HuH-7.5 (cell line): ENCODE measurements at places on chromosomes 3 and 15.

DNA sequence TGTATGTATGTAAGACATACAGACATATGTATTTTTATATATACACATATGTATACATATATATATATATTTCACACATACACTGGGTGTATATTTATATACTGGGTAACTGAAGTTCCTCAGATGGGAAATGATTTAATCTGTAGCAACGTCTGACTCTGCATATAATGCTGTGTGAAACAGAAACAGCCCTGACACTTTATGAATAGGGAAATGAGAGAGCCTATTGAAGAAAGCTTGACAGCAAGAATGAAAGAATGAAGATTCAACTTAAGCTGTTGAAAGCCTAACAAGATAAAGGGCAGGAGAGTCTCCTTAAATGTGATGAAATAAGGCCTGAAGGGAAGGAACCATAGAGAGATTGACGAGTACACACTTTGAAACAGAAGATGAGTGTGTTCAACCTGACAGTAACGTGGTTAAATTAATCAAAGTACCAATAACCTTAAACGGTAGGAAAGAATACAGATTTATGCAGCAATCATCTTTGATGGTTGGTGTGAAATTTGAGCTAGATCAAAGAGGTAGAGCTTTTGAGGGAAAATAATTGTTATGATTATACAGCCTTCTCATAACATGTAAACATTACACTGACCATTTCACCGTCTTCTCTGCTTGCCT lies 169.9 kb downstream of the MECOM start:
- no peak for DNase-seq

- DNase-seq = no peak
Measured at GRCh38 chr15:72532991-72533601, 59.0 kb downstream of the ARIH1 start.

GRCh38 chr3:13480340-13481318 lies 523 bp downstream of the HDAC11 start:
- DNase-seq = no peak

GRCh38 chr3:102124282-102124681 lies 275.0 kb downstream of the NFKBIZ start:
- no peak for DNase-seq

- no peak for DNase-seq
Measured at GRCh38 chr15:57680021-57680420, 26.5 kb upstream of the POLR2M start.

GRCh38 chr15:88454867-88455810 lies 12.0 kb downstream of the MRPL46 start:
- DNase-seq = peak; percentile 45

DNA sequence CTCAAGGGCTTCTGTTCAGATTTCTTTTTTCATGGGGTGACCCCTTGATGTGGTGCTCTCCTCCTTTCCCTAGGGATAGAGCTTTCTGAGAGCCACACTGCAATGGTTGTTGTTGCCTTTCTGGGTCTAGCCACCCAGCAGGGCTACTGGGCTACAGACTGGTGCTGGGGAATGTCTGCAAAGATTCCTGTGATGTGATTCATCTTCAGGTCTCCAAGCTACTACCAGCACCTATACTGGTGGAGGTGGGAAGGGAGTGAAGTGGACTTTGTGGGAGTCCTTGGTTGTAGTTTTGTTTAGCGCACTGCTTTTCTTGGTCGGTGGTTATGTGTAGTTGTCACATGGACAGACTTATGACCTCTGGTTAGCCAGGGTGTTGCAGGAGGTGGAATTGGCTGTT lies 392.3 kb upstream of the CNTN6 start:
- DNase-seq = no peak

DNA sequence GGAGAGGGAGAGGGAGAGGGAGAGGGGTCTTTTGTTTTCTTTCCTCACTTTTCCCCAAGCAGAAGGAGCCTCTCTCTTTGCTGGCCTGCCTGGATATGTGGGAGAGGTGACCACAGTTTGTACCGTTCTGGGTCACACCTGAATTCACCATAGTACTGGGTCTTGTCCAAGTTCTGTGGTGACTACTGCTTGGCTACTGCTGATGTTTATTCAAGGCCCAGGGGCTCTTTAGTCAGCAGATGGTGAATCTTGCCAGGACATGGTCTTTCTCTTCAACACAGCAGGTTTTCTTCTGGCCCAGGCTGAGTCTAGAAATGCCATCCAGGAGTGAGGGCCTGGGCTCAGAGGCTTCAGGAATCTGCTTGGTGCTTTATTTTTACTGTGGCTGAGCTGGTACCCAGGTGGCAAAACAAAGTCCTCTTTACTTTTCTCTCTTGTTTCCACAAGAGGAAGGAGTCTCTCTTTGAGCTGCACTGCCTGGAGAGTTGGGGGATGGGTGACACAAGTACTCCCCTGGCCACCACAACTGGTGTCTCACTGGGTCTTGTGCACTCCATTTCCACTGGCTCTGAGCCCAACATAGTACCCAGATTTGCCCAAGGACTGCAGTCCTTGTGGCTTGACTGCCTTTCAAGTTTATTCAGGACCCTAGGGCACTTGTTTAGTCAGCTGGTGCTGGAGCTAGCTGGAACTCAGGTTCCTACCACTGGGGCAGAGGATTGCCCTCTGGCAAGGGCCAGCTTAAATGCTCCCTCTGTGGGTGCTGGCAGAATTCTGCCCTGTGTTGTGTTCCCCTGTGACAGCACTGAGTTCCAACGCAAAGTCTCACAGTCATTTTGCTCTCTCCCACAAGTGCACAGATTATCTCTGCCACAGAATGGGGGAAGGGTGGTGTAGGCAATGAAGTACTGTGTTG lies 16.8 kb upstream of the CCNDBP1 start:
- no peak for DNase-seq

GRCh38 chr15:84886211-84886983 lies 1.9 kb downstream of the SLC28A1 start:
- DNase-seq = no peak

DNA sequence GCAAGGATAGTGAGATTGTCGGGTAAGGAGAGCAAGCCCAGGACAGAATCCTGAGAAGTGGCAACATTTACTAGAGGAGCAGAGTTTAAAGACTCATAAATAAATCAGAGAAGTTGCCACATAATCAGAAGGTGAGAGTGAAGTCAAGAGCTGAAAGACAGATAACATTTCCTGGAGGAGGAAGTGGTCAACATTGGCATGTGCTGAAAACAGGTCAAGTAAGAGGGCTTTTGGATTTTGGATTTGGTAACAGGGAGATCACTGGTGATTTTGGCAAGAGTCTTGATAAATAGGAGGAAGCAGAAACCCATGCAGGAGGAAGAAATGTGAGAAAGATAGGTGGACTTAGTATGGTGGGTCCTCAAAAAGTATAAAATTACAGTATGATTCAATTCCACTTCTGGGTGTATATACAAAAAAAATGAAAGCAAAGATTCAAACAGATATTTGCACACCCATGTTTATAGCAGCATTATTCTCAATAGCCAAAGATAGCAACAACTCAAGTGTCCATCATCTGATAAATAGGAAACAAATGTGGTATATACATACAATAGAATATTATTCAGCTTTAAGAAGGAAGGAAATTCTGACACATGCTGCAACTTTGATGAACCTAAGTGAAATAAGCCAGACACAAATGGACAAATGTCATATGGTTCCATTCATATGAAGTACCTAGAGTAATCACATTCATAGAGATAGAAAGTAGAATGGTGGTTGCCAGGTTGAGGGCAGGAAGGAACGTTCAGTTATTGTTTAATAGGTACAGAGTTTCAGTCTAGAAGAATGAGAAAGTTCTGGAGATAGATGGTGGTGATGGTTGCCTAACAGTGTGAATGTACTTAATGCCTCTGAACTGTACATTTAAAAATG lies 27.3 kb upstream of the MBNL1 start:
- DNase-seq = no peak

DNA sequence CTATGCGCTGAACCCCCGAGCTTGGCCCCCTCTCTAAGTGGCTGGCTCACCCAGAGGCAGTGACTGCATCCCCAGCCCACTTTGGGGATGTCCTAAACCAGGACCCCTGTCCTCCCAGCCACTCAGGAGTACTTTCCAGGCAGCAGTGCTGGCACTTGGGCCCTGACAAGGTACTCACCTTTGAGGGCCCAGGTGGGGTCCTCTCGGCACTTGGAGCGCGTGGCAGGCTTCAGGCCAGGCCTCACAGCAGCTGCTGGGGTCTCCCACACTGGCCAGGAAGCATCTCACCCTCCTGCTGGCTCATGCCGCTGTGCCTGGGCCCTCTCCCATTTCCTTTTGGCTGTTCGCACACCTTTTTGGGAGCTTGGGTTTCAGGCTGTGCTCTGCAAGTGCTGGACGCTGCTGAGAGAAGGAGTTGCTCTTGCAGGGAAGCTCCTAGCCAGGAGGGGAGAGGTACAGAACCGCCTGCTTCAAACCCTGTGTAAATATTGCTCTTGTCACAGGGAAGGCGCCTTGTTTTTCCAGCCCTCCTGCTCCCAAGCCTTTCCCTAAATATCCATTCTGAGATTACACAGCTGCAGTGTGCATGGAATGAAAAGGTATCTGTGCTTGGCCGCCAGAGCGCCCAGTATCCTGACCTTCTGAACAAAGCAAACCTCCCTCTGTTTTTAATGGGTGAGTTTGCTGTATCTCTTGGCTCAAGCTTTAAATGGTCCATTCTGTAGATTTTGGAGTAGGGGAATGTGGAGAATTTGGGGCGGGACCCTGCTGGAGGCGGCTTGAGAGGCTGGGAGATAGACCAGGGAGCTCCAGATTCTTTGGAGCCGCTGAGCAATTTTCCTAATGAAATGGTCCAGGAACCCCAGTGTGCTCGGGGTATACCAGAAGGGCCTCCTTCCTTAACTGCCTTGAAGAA lies 45.6 kb downstream of the DNASE1L3 start:
- no peak for DNase-seq

GRCh38 chr3:50519471-50520089 lies 16.1 kb upstream of the CACNA2D2 start:
- peak; percentile 81 for DNase-seq

GRCh38 chr3:82196645-82197044 lies 435.2 kb upstream of the GBE1 start:
- DNase-seq = no peak

DNA sequence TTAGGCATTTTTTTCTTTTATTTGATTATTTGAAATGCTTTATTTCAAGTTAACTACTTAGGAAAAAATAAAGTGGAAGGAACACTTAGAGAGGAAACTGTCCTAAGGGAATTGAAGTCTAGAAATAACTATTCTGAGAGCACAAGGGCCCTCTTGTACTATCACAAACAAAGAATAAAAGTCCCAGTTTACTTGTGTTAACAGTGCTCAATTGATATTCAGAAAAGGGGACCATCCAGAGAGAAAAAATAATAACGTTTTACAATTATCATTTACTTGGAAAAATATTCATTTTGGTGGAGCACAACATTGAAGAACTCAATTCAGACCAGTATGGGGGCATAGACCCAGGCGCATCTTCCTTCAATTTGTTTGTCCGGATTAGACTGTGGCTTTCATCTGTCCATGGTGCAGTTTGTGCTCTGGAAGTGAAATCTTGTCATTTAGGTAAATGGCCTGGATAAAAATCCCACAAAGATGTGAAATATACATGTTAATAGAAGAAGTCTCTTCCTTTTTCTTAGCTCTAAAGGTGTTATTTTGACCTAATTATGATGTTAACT lies 54.5 kb upstream of the SAMMSON start:
- DNase-seq = no peak

DNA sequence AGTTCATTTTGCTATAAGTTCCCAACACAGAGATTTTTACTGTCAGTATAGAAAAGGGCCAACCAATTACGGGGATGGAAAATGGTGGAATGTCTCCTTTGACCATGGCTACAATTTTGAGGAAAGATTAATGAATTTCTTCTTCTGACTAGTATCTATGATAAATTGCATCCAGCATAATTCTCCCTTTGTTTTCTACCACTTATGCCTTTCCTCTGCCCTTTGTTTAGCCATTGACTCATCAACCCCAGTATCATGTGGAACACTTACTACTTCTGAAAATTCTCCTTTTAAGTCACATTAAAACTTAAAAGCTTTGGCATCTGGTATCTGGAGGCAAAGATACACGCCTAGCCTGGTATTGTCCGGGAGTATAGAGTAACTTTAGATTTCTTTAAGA lies 92.9 kb upstream of the CADPS start:
- no peak for DNase-seq

DNA sequence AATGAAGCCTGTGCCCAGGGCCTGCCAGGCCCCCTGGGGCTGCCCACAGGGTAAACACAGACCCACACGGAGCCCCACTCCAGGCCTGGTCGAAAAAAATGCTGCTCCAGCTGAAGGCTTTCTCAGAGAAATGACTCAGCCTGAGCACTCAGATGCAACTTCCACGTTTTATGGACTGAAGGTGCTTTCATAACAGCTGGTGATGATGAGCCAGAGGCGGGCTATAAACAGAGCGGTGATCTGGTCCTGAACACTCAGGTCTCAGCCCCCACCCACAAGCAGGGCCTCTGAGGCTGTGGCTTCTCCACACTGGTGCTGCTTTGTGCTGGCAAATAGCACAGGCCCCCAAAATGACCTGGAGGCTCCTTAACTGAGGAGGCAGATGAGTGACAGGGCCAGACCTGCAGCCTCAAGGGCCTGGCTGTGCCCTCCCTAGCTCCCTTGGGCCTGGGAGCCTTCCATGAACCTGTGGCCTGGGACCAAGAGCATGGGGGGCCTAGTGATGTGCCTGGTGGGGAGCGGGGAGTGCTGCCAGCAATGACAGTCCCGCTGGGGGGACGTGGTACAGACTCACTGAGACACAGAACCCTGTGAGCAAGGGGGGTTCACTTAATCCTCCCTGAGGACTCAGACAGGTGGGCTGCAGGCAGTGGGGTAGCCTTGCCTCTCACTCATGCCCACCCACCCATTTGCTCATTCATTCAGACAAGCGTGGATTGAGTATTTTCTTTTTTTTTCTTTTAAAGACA lies 23.0 kb upstream of the FURIN start:
- no peak for DNase-seq

- DNase-seq = no peak
Measured at GRCh38 chr3:55636300-55637195, 149.4 kb upstream of the WNT5A start.

DNA sequence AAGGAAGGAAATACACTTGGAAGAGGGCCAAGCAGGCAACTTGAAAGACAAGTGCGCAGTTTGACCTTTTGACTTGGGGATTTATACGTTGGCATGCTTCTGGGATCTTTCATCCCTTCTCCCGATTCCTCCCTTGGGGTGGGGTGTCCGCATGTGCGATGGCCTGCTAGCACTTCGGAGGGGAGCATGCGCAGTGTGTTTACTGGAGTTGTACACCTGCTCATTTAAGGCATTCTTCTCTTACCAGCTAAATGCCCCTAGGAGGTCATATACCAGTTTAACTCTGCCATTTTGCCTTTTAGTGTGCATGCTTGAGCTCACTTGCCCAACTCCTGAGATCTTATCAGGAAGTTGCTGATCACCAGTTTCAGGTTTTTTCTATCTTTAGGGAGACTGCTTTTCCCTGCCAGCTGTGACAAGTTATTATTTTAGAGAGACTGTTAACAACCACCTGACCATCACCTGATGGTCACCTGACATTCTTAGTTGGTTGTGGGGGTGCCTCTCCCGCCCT lies 63.5 kb downstream of the BFSP2 start:
- DNase-seq = no peak

- no peak for DNase-seq
Measured at GRCh38 chr15:64991536-64992135, 1.9 kb upstream of the SPG21 start.
